Natural killer cell (primary cell): ENCODE measurements at places on chromosomes 3 and 15. TPM values are rescaled to one million over a fixed set of nuclear protein-coding genes. Genes with fewer than 3 reads are reported as not detected.

ZNF860 gene
- total RNA-seq: not detected

TMEM44 gene
- 2.8 TPM for total RNA-seq

GPR149 gene
- not detected for total RNA-seq

FBLN2 gene
- total RNA-seq: 2.7 TPM

CADPS gene
- not detected for total RNA-seq

DNAH12 gene
- total RNA-seq: 0.30 TPM

ANKRD34C gene
- not detected for total RNA-seq

RTP1 gene
- total RNA-seq: not detected

ITGB5 gene
- total RNA-seq: 8.4 TPM

RCCD1 gene
- 5.1 TPM for total RNA-seq

ALG1L2 gene
- total RNA-seq: 1.3 TPM

AHSG gene
- not detected for total RNA-seq

- no peaks in the 10 kb centered on the region for H3K36me3 ChIP-seq
- H3K4me1 ChIP-seq: no peaks in the 10 kb centered on the region
- no peak overlapping the region for H3K27ac ChIP-seq
- no peaks in the 10 kb centered on the region for H3K27me3 ChIP-seq
- H3K4me3 ChIP-seq: no peak overlapping the region
Observed at GRCh38 chr3:146732325-146732724, 127.2 kb upstream of the PLSCR5 start.

DNA sequence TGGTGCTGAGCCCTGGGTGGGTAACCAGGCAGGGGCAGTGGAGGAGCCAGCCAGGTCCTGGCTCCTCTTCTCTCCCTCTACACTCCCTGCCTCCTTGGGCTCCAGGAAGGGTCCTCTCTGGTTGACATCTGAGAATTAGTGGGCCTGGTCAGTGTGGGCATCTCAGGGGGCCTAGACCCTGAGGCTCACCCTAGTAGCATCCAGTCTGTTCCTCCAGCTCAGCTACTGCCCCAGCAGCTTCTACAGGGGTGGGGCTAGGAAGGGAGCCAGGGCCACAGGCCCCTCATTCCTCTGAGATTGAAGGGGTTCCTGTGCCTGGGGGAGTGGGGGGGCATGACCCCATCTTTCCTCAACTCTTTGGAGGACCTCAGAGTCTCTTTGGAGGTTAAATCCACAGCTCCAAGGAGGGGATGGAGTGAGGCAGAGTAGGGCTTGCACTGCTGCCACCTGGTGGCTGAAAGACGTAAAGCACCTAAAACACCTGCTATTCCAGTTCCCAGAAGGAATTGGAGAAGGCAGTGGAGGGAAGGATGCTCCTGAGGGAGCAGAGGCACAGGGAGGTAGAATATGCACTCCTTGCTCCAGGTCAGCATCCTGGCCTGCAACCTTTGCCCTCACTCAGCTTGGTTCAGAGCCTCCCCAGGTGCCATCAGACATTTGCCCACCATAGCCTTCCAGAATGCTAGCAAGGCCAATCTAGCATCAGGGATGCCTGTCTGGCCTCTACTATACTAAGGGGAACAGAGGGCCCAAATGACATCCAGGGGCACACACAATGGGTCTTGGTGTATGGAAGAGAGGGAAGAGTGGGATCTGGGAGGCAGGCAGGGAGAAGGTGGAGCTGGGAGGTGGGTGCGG is 25.1 kb downstream of the C3orf18 start:
- no peaks in the 10 kb centered on the region for H3K36me3 ChIP-seq
- DNase-seq: peak; percentile 63
- H3K27me3 ChIP-seq: no peaks in the 10 kb centered on the region
- no peak overlapping the region for H3K27ac ChIP-seq
- no peak overlapping the region for H3K4me3 ChIP-seq
- H3K4me1 ChIP-seq: peaks cover 24% of the 10 kb centered on the region

- H3K36me3 ChIP-seq: no peaks in the 10 kb centered on the region
- H3K27ac ChIP-seq: no peak overlapping the region
- H3K4me3 ChIP-seq: no peak overlapping the region
- H3K4me1 ChIP-seq: no peaks in the 10 kb centered on the region
Observed at GRCh38 chr3:147380977-147381376, 25.4 kb downstream of the ZIC4 start.

DNA sequence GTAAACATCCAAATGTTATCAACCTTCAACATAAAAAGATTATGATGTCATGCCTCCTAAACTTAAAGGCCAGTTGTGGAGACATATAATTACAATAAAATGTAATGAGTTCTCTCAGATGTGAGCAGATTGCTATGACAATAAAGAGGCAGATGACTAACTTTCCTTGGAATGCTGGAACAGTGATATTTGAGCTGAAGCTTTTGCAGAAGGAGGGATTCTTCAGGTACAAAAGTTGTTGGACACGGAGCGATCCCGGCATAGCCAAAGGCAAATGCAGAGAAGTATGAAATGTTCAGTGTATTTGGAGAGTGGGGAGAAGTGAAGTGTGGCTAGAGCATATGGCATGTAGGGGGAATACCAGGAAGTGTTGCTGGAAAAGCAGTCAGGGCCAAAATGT is 520.1 kb downstream of the FGF12 start:
- H3K4me3 ChIP-seq: no peak overlapping the region
- DNase-seq: no peak
- no peaks in the 10 kb centered on the region for H3K36me3 ChIP-seq
- H3K27ac ChIP-seq: no peak overlapping the region

GRCh38 chr3:102200126-102200525 is 234.7 kb upstream of the ZPLD1 start:
- no peak overlapping the region for H3K4me3 ChIP-seq
- H3K4me1 ChIP-seq: no peaks in the 10 kb centered on the region
- H3K27me3 ChIP-seq: no peaks in the 10 kb centered on the region
- H3K36me3 ChIP-seq: no peaks in the 10 kb centered on the region
- DNase-seq: no peak

DNA sequence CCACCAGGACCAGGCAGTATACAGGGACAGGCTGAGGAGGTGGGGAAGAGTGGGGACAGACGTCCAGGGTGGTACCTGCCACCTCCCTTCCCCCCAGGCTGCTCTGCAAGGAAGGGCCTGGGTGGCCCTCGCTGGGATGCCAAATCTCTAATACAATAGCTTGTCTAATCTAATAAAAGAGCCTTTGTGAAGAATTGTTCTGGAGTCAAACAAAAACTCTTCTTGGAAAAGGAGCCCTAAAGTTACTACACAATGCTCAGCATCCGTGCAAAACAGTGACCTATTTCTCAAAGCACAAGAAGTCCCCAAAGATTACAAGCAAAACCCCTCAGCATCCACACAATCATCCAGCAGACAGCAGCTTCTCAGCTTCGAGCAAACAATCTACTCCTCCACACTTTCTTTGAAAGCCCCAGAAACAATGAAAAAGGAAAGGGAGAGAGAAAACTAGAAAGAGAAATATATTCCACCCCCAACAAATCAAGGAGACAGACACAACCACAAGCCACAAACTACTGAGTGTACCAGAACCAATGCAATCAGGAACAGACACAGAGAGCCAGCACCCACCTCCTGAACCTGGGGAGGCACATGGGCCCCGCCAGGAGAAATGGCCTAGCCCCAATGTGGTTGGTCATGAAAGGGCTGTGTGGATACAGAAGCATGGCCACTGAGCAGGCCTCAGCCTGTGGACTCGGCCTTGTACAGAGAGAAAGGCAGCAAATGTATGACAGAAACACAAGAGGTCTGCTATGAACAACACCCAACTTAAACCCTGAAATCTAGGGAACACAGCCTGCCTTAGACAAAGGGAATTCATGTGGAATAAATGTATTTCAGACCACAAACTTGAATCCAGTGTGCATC is 177.1 kb upstream of the CHRNA7 start:
- H3K27me3 ChIP-seq: no peaks in the 10 kb centered on the region
- no peaks in the 10 kb centered on the region for H3K4me1 ChIP-seq
- H3K36me3 ChIP-seq: no peaks in the 10 kb centered on the region

DNA sequence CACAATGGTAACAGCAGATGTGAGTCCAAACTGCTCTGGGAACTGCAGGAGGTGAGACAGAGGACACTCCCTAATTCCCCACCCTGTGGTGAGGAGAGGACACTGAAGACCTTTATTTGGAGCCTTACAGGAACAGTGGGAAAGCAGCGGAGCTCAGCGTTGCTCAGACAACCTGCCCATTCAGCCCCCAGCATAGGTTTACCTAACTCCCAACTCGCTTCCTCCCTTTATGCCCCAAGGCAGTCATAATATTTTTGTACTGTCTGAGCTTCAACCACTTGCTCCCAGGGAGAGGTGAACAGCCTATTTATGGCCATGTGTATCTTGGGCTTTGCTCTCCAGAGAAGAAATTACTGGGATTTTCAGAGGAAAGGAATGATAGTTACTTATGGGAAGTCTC is 34.1 kb downstream of the SHC4 start:
- no peaks in the 10 kb centered on the region for H3K4me1 ChIP-seq
- no peak overlapping the region for H3K4me3 ChIP-seq
- H3K27ac ChIP-seq: no peak overlapping the region
- H3K36me3 ChIP-seq: no peaks in the 10 kb centered on the region
- H3K27me3 ChIP-seq: no peaks in the 10 kb centered on the region

DNA sequence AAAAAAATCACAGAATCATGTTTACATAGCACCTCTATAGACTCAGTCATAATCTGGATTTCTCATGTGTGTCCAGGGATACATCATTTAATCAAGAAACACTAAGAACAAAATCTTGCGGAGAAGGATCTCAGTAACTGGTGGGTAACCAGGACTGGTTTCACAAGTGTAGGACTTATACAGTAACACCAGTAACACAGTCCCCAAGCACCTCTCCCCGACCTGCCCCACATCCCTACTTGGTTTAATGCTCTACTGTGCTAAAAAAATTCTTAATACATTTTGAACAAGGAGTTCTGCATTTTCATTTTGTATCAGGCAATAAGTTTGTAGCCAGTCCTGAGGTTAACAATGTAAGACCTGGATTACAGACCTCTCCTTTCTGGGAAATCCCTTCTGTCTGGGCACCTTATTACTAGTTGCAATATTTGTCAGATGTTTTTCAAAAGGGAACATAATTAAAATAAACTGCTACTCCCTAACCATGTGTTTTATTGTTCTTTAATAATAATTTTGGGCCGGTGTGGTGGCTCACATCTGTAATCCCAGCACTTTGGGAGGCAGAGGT is 57.6 kb upstream of the BBX start:
- no peaks in the 10 kb centered on the region for H3K4me1 ChIP-seq
- no peak for DNase-seq
- H3K27me3 ChIP-seq: no peaks in the 10 kb centered on the region

GRCh38 chr3:10955711-10956453 is 36.7 kb upstream of the SLC6A1 start:
- no peaks in the 10 kb centered on the region for H3K27me3 ChIP-seq
- no peak overlapping the region for H3K4me3 ChIP-seq
- no peaks in the 10 kb centered on the region for H3K4me1 ChIP-seq
- no peak overlapping the region for H3K27ac ChIP-seq

DNA sequence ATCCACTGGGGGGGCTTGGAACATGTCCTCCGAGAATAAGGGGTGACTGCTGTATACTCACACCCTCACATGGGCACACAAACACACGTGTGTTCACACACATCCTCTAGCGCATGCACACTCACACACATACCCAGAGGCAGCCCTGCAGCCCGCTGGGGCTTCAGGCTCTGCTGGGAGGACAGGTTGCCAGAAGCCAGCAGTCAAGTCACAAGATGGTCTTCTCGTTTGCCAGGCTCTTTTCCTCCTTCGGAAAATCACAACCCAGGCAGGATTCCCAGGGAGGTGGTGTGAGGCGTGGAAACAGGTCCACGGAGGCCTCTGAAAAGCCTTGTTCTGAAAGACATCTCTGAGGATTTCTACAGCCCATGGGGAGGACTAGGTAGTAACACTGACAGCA is 26.8 kb downstream of the MEGF11 start:
- no peaks in the 10 kb centered on the region for H3K36me3 ChIP-seq
- H3K4me3 ChIP-seq: no peak overlapping the region
- no peak for DNase-seq
- no peaks in the 10 kb centered on the region for H3K27me3 ChIP-seq
- H3K27ac ChIP-seq: no peak overlapping the region
- H3K4me1 ChIP-seq: no peaks in the 10 kb centered on the region

- no peaks in the 10 kb centered on the region for H3K27me3 ChIP-seq
- H3K27ac ChIP-seq: no peak overlapping the region
- no peaks in the 10 kb centered on the region for H3K36me3 ChIP-seq
- H3K4me1 ChIP-seq: no peaks in the 10 kb centered on the region
- no peak overlapping the region for H3K4me3 ChIP-seq
- no peak for DNase-seq
Observed at GRCh38 chr3:69297501-69297900, 88.4 kb downstream of the FRMD4B start.

DNA sequence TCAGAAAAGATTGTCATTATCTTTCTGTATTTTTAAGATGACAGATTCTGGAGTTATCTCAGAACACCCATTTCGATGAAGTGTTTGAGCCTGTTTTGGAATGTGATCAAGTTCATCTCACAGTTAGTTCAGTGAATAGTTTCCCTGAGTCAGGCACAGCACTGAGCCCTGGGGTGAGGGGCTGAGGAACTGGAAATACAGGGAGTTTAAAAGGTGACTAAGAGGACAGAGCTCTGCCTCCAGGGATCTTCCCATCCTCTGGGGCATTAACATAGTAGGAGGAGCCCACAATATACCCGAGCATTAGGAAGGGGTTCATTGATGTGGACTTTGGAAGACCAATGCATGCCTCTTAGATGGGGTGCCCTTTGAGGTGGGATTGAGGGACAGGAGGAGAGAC is 355.1 kb downstream of the CLSTN2 start:
- DNase-seq: no peak
- no peaks in the 10 kb centered on the region for H3K4me1 ChIP-seq
- H3K27ac ChIP-seq: no peak overlapping the region

GRCh38 chr3:50609763-50610085 is 1.9 kb downstream of the CISH start:
- DNase-seq: peak; percentile 42
- peaks cover 43% of the 10 kb centered on the region for H3K36me3 ChIP-seq
- no peaks in the 10 kb centered on the region for H3K27me3 ChIP-seq
- H3K4me1 ChIP-seq: peaks cover 93% of the 10 kb centered on the region

DNA sequence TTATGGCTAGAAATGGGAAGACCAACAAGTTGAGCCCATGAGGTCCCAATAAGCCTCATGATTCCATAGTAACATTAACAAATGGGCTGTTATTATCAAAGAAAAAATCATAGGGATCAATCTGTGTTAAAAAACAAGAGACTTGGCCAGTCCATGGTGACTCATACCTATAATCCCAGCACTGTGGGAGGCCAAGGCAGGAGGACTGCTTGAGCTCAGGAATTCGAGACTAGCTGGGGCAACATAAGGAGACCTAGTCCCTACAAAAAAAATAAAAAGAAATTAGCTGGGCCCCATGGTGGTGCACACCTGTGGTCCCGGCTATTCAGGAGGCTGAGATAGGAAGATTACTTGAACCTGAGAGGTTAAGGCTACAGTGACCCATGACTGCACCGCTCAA is 124.8 kb downstream of the DMXL2 start:
- no peaks in the 10 kb centered on the region for H3K36me3 ChIP-seq
- no peak overlapping the region for H3K27ac ChIP-seq
- H3K27me3 ChIP-seq: no peaks in the 10 kb centered on the region
- no peak overlapping the region for H3K4me3 ChIP-seq
- no peaks in the 10 kb centered on the region for H3K4me1 ChIP-seq

GRCh38 chr3:152870027-152870426 is 35.1 kb downstream of the P2RY1 start:
- no peak overlapping the region for H3K4me3 ChIP-seq
- H3K27me3 ChIP-seq: no peaks in the 10 kb centered on the region
- no peaks in the 10 kb centered on the region for H3K4me1 ChIP-seq
- H3K27ac ChIP-seq: no peak overlapping the region

- H3K4me1 ChIP-seq: no peaks in the 10 kb centered on the region
- no peak overlapping the region for H3K4me3 ChIP-seq
- no peak overlapping the region for H3K27ac ChIP-seq
Observed at GRCh38 chr3:161215185-161215584, 5.9 kb upstream of the NMD3 start.
